Activated CD8-positive, alpha-beta memory T cell treated with anti-CD3 and anti-CD28 coated beads for 1 hour (primary cell): ENCODE measurements at places on chromosomes 3 and 15.

DNA sequence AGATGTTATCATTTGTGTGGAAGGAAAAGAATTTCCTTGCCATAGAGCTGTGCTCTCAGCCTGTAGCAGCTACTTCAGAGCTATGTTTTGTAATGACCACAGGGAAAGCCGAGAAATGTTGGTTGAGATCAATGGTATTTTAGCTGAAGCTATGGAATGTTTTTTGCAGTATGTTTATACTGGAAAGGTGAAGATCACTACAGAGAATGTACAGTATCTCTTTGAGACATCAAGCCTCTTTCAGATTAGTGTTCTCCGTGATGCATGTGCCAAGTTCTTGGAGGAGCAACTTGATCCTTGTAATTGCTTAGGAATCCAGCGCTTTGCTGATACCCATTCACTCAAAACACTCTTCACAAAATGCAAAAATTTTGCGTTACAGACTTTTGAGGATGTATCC, 15.1 kb downstream of the KLHL24 start:
- DNase-seq = no peak

- DNase-seq = peak; percentile 33
Measured at GRCh38 chr15:42704492-42704926, 32.4 kb downstream of the CDAN1 start.

DNA sequence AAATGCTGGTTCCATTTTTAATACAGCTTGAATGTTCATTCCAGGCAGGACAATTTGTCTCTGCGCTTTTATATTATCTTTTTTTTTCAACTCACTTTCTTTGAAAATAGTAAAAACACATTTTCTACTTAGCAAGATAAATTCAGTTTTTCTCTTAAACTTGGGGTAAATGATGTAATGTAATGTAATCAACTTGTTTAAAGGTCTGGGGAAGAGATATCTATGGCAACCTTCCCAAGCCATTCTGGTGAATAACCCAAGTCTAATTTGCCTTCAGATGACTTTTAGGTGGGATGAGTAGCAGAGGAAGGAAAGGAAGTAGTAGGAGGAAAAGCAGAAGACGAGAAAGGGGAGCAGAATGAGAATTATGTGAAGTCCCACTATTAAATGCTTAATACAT, 335.1 kb downstream of the SV2B start:
- DNase-seq = no peak

DNA sequence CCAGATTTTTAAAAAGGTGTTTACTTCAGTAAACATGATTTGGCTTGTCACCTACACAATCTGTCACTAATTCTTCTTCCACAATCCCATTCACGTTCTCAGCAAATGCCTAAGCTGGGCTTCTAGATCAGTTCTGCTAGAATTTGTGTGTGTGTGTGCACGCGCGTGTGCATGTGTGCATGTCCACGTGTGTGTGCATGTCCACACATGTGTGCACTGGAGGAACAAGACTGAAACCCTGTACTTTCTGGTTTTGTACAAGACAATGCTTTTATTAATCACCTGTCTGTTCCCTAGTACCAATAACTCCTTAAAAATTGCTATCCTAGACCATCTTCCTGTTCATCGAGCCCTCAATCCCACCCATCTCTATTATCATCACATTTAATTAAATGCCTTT, 229.2 kb downstream of the KCNMB2 start:
- DNase-seq = no peak
